Adipocyte (in vitro differentiated cells): ENCODE measurements at places on chromosomes 7 and 10.

GRCh38 chr7:151894111-151895007 is 17.4 kb upstream of the PRKAG2 start:
- no peak for DNase-seq

DNA sequence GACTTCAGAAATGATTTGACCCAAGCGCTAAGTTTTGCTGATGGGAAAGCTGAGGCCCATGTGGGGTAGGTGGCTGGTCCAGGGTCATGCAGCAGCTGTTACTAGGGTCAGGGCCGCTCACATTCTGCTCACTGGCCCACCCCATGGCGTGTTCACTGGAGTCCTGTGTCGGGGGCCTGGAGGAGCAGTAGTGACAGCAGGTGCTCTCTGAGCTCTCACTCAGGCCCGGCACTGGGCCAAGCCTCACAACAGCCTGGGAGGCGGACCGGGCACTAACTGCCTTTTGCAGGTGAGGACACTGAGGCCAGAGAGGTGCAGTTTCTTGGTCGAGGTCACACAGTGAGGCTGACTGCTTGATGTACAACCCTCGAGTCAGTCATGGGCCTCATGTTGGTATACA is 82.7 kb downstream of the GLRX3 start:
- no peak for DNase-seq

DNA sequence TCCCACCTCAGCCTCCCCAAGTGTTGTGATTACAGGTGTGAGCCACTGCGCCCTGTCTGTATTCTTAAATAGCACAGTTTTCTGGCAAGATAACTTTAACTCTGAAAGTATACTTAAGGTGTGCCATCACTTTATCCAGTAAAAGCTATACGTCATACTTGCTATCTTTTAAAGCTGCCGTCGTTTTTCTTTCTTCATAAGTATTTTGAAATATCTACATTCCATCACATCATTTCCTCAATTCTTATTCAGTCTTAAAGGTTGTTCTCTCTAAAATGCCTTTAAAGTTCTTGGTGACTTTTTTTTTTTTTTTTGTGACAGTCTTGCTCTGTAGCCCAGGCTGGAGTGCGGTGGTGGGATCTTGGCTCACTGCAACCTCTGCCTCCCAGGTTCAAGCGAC is 34.7 kb downstream of the PTPN12 start:
- no peak for DNase-seq

DNA sequence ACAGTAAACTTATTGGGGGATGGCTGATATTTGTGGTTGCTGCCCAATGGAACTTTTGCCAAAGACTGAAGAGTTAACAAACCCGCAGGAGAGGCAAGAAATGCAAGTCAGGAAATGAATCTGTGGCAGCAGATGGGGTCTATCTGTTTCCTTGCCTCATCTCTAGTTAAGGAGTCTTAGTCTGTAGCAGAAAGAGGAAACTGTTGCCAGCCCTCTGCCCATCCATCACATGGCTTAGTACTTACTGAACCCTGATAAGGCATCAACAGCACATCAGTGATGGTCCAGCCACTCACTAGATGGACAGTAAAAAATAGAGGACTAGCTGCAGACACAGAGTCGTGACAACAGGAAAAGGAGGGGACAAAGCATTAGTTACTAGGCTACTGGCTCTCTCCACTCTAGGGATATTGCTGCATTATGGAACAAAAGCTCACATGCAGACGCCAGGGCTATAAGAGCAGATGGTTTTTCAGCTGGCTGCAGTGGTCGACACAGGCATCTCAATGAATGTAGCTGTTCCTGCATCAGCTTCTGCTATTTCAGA is 614.7 kb downstream of the PARD3 start:
- no peak for DNase-seq

DNA sequence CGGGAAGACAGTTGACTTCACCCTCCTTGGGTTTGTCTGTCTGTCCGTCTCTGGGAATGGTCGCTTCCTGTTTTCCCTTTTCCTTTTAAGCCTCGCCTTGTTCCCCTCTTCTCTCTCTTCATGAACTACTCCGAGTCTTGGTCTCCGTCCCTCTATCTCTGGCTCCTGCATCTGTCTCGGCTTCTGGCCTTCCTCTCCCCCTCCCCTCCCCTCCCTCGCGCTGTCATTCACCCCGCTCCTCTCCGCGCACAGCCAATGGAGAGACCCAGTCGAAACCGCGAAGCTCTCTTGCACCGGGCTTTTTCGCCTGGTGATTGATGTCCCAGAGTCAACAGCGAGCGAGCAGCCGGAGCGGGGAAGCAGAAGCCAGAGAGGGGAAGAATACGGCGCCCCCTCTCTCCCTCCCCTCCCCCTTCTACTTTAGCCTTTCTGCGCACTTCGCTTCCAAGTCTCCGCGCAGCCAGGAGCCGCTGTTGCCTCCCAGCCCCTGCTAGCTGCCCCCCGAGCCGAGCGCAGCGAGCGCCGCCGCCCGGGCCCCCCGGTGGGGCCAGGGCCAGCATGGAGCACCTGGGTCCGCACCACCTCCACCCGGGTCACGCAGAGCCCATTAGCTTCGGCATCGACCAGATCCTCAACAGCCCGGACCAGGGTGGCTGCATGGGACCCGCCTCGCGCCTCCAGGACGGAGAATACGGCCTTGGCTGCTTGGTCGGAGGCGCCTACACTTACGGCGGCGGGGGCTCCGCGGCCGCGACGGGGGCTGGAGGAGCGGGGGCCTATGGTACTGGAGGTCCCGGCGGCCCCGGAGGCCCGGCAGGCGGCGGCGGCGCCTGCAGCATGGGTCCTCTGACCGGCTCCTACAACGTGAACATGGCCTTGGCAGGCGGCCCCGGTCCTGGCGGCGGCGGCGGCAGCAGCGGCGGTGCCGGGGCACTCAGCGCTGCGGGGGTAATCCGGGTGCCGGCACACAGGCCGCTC is at the start of gene TLX1:
Gene TLX1, plus strand, starts transcription at position 317 of the 978 bp plus-strand sequence. Its CDS starts 242 bp downstream, at position 559.
- no peak for DNase-seq

DNA sequence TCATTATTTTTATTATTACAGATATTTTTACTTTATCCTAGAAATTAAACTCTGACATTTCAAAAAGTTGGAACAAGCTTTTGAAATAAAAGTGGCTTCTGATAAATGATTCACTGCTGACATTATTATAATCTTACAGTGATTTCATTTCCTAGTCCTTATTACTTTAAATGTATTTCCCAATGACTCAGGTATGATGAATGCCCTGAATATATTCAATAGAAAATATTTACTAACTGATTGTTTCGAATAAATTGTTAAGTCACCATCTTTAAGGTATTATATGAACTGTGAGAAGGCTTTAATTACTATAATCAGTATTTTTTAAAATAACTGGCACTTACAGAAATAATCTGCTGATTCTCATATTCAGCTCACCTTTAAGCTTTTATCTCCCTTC is 21.6 kb downstream of the DKK1 start:
- no peak for DNase-seq

DNA sequence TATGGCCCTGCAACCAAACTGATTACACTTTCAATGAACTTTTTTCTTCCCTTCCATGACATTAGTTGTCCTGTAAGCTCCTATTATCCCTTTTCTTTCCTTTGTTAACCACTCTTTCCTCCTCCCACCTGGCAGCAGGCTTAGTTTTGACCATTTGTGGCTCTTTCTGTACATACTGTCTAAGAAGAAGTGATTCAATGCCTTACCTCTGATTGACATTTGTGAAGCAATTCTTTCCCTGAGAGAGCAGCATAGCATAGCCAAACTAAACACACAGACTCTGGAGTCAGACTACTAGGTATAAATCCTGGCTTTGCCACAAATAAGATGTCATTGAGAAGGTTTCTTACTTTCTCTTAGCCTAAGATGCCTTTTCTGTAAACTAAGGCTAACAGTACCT is 48.9 kb downstream of the AHR start:
- peak; percentile 44 for DNase-seq

GRCh38 chr10:132664407-132664806 is 121.5 kb downstream of the NKX6-2 start:
- DNase-seq: no peak

DNA sequence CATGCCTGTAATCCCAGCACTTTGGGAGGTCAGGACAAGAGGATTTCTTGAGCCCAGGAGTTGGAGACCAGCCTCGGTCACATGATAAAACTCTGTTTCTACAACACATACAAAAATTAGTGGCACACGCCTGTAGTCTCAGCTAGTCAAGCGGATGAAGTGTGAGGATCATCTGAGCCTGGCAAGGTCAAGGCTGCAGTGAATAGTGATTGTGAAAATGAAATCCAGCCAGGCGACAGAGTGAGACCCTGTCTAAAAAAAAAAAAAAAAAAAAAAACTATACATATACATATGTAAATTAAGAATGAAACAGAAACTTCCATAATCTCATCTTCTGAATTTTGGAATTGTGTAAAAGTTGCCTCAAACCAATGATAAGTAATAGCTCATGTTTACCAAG is 18.2 kb upstream of the FAM170B start:
- no peak for DNase-seq

- DNase-seq: no peak
Measured at GRCh38 chr7:35259523-35259908, 5.6 kb upstream of the TBX20 start.

DNA sequence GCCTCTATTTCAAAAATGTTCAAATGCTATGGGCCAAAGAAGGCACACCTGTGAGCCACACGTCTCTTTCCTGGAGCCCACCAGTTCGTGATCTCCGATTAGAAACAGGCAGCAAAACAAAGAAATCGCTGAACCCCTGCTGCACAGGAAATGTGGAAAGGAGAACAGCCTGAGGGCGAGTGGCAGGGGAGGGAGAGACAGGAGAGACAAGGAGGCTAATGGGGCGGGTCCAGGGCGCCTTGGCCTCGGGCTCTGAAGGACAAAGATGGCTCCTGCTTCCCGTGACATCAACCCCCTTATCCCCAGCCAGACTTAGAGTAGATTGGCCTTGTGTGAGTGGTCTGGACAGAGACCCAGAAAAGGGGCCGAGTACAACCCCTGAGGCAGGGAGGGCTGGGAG is 62.4 kb upstream of the DOCK1 start:
- DNase-seq: no peak

- DNase-seq: peak; percentile 37
Measured at GRCh38 chr7:35869810-35870209, 69.0 kb downstream of the SEPTIN7 start.

GRCh38 chr7:39602351-39602750 is 21.0 kb upstream of the RALA start:
- DNase-seq: no peak

- DNase-seq: no peak
Measured at GRCh38 chr10:131167036-131167860, 144.3 kb downstream of the TCERG1L start.

DNA sequence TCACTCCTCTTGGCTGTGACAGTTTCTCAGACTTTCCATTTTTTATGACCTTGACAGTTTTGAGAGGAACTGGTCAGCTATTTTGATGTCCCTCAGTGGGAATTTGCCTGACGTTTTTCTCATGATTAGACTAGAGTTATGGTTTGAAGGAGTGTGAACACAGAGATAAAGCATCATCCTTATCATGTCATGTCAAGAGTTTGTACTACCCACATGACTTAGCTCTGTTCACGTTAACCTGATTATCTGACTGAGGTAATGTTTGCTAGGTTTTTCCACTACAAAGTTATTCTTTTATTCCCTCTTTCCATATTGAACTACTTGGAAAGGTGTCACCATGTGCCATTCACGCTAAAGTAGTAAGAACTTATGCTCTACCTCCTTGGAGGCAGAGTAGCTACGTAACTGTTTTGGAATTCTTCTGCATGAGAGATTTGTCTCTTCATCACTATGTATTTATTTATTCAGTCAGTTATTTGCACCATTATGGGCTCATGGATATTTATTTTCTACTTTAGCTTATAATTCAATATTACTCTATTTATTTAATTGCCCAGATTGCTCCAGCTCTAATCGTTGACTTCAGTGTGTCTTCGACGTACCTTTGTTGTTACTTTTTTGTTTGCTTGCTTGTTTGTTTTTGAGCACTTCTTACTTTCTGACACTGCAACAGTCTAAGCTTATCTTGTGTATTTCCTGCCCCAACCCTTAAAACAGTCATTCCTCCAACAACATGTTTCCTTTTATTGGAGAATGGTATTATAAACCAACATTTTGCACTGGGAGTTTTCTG is 50.4 kb downstream of the CPED1 start:
- DNase-seq: no peak

- DNase-seq: peak; percentile 42
Measured at GRCh38 chr7:88071994-88072714, 138.1 kb downstream of the ADAM22 start.

DNA sequence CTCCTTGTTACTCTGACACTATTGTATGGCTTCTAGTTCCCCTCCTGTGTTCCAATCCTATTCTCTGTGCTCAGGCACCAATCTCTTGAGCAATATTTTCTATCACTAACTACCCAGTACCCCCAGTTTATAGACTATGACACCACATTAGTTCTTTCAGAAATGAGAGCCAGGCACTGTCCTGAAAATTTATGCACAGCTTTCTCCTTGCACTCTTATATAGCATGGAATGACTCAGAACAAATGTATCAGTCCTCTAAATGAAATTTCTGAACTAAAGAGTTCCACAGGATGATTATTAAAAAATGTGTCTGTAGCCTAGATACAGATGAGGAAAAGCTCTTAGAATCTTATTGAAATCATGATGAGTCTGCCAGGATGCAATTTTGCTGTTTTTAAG is 489.9 kb downstream of the XPNPEP1 start:
- no peak for DNase-seq

GRCh38 chr7:47347346-47347745 is 234.6 kb downstream of the TNS3 start:
- no peak for DNase-seq

GRCh38 chr7:149261316-149261828 is 624 bp upstream of the ZNF783 start:
- DNase-seq: peak; percentile 67

DNA sequence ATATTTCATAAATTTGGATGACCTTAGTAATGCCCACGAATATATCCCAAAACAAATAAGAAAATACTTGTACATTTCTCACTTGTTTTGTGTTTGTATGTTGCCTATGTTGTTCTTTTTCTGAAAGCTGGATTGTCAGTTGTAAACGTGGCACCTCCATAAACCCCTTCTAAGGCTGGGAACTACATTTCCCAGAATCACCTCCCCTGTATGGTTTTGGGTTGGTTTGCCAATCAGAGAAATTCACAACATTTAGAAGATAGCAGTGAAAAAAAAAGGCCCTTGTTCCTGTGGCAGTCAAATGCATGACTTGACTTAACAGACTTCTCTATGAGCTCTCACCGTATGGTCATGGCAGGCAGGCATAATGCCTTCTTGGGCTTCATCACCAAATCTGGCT is 676.3 kb upstream of the STEAP1 start:
- no peak for DNase-seq

DNA sequence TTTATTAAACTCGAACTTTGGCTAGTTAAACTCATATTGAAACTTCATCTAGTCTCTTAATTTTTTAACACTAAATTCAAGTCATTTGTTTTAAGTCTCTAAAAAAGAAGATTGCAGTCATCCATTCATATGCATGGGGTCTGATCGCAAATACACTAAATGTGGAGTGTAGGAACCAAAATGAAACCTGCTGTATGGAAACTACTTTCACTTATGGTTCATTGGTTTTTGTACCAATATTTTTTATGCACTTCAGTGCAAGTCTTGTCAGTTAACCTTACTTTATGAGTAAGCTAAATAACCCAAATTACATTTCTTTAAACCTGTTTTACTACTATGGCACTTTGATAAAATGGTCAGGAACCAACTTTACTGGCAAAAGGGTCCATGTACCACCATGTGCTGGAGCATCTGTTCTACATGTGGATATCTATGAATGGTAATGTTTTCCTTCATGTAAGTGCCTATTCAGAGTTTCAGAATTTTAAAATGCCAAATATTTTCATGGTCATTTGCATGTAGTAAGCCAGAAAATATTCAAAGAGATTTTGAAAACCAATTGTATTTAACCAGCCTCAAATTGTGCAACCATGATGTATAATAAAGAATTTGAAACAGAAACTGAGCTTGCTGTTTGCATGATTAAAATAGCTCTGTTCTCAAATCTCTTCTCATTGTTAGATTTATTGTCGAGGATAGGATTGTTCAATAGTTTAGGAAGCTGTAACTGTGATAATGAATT is 7.6 kb upstream of the SUPV3L1 start:
- peak; percentile 87 for DNase-seq
